Inflammatory macrophage treated with lipopolysaccharide for 1 hour (primary cell): ENCODE measurements at places on chromosomes 11 and 22.
A peak's percentile ranks its signal among the peaks of the same experiment; 100 is the strongest.

GRCh38 chr22:44743804-44744211, 8.6 kb upstream of the ARHGAP8 start:
- DNase-seq: no peak

DNA sequence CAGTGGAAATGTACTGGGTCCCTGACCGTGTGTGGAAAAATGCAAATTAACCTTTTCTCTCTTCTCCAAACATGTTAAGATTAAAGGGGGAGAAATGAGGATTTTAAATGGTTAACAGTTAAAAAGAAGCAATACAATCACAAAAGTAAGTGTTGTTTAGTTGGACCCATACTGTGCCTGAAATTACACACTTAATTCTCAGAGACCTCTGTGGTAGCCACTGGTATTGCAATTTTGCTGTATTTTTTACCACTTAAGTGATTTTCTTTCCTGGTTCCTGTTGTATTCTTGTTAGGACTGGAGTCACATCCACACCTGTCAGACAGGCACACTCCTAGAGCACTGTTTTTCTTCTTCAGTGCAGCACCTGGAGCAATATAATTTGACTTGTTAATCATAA, 179.6 kb upstream of the PDGFD start:
- DNase-seq: peak; percentile 8

- DNase-seq: no peak
These were observed 5.5 kb upstream of the DRG1 start for GRCh38 chr22:31393893-31394292.

GRCh38 chr11:121420398-121420797, 31.7 kb upstream of the SORL1 start:
- no peak for DNase-seq

DNA sequence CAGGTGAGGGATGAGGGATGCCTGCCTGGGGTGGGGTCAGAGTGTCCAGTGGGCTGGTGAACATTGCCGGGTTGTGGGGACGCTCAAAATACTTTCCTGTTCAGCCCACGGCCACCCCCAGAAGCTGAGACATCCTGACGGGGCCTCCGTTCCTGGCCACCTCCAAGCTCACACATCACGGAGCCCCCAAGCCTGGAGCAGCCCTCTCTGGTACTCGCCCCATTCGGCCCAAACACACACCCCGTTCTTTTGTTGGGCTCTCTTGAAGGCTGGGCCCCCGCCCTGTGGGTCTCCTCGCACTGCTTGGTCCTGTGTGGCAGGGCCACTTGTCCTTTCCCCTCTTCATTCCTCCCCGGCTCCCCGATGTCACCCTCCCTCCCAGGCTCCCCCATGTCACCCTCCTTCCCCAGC, 442.6 kb downstream of the TBC1D22A start:
- no peak for DNase-seq

DNA sequence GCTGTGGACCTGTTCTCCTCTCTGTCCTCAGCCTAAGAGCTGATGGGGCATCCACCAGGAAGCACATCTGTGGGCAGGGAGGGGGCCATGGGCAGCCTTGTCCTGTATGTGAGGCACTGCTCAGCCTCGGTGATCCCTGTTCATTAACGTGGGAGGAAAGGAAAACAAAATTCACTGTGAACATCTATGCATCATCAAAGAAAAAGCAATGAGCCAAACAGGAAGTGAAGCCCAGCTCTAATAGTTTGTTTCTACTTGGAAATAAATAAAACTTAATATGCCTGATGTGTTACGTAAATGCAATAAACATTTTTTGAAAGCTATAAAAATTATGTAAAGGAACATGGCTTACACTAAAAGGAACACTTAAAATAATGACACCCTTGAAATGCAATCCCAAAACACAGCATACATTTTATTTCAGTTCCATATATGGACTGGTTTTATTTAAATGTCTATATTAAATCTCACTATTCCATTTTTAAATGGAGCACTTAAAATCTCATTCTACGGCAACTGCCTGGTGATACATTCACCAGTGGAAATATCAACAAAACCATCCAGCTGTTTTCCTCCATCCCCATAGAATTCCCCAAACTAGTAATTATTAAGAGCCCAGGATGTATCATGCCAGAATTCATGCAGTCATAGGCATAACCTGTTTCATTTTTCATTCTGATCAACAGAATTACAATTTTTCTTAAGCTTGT, 78.3 kb downstream of the ZNF280B start:
- no peak for DNase-seq

DNA sequence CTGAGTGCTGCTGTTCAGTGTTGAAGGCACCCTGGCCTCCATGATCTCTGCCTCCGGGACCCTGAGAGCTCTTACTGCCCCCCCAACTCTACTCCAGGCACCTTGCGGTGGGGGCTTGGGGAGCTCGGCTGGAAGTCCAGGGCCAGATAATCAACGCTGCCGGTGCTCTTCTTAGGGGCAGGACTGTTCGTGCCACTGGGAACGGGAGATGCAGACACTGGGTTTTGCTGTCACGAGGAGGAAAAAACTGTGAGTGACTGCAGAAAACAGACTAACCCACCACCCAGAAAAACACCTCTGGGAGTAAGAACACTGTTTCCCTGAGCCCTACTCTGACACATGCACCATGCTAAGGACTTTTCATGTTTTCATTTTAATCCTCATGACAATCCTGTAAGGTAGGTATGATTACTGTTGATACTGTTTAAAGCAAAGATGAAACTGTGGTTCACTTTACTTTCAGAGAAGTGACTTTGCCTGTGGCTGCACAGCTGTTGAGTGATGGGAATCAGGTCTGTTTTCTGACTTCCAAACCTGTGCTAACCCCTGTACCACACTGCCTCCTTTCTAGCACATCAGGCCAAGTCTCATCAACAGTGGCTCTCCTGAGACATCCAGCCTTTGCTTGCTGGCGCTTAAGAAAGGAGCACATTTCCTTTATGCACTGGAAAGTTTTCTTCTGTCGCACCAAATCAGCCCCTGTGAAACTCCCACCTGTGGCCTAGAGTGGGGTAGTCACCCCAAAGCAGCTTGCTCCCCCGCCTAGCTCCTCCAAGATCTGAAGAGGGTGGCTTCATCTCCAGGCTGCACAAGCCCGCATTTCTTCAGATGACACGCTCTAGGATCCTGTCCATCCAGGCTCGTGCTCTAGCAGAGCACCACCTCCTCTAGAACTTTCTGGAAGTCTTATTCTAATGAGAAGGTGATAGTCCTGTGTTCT, 31.8 kb downstream of the USP35 start:
- no peak for DNase-seq

DNA sequence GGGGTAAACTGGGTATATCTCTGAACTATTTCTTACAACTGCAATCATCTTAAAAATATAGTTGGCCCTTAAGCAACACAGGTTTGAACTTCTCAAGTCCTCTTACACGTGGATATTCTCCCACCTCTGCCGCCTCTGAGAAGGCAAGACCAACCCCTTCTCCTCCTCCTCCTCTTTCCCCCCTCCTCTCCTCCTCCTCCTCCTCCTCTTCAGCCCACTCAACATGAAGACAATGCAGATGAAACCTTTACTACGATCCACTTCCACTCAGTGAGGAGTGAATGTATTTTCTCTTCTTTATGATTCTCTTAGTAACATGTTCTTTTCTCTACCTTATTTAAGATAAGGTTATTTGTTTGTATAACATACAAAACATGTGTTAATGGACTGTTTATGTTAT, 20.0 kb downstream of the SHANK2 start:
- DNase-seq: no peak

DNA sequence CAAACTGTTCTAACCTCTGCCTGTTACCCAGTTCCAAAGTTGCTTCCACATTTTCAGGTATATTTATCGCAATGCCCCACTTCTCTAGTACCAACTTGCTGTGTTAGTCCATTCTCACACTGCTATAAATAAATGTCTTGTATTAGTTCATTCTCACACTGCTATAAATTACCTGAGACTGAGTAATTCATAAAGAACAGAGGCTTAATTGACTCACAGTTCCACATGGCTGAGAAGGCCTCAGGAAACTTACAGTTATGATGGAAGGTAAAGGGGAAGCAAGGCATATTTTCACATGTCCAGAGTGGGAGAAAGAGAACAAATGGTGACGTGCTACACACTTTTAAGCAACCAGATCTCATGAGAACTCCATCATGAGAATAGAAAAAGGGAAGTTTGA, 130.4 kb upstream of the C11orf87 start:
- no peak for DNase-seq

GRCh38 chr11:117417342-117417741, 89.7 kb downstream of the CEP164 start:
- no peak for DNase-seq

- DNase-seq: no peak
These were observed 144.0 kb upstream of the GRK3 start for GRCh38 chr22:25420471-25420924.

DNA sequence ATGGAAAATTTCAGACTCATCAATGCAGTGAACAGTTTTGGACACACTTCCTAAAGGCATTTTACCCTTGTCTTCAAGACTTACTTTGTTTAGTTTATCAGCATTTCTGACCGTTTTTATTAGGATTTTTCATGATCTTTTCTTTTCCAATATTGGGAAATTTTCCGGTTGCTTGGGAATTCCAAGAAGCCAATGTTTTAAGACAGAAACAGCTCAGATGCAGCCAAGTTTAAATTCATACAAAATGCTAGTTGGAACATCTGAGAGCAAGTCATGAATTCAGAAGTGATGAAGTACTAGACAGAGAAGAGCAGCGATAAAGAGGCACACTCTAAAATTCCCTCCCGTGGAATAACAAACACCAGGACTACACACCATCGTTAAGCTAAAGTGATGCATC, 68.6 kb downstream of the RAB38 start:
- DNase-seq: no peak

DNA sequence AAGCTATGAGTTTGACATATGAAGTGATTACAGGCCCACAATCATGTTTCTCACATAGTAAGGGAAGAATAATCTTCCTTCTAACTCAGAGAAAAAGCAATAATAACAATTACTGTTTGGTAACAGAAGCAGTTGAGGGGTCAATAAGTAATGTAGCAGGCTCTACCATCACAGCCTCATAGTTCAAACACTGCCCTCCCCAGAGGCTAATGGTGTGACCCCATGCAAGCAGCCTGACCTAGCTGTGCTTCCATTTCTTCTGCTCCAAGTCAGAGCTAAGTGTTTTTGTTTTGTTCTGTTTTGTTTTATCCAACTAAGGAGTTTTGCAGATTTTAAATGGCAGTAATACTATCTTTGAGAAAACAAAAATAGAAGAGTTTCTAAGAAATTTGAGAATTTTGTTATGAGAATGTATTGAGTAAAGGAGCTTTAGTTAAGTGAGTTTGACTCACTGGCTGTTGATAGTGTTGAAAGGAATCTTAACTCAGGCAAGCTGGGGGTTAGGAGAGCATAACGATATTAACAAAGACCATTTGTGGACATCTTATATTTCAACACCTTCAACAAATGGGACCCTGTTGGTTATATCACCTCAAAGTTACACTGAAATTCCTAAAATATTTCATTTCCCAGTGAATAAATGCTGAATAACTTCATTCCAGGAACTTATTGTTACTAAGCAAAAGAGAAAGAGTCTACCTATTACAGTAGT, 48.5 kb downstream of the GUCY1A2 start:
- DNase-seq: no peak

- peak; percentile 93 for DNase-seq
These were observed 763 bp upstream of the MS4A7 start for GRCh38 chr11:60377401-60378136.

DNA sequence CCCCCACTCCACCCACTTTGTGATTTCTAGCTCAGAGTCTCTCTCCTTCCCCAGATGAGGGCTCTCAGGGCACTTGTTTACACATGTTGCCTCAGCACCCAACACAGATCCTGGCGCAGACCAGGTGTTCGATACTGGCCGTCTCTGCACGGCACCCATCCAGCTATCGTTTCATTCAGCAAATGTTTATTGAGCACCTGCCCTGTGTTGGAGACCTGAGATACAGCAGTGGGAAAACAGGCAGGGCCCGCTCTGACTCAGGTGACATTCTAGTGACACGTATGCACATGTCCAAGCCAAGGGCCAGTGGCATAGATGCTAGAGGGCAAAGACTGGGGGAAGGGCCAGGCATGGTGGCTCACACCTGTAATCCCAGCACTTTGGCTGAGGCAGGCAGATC, 71.9 kb downstream of the NFAM1 start:
- DNase-seq: no peak

GRCh38 chr11:207863-208180, 314 bp downstream of the RIC8A start:
- peak; percentile 47 for DNase-seq

- DNase-seq: no peak
These were observed 4.1 kb upstream of the HBG2 start for GRCh38 chr11:5258543-5259262.
